Esophagus muscularis mucosa (tissue), 4 donors: ENCODE measurements at places on chromosomes 4 and X.

DNA sequence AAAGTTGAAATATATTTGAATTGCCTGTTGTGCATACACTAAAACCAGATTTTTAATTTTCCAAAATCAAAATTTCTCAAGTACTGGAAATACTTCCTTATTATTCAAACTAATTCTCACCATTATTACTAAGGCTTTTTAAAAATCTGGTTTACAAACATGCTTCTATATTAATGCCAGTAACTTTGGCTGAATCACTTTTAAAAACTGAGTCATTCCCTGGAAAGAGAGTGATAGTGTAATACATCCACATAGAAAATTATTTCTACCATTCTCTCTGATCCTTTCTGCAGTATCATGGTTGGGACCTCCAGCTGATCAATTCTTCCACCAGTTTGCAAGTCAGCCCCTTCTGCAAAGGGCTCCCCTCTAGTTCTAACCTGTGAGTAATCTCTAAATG, 165.3 kb upstream of the FAM241A start:
- no peak for DNase-seq

GRCh38 chr4:153794006-153794405, 5.1 kb upstream of the SFRP2 start:
- no peak for DNase-seq

DNA sequence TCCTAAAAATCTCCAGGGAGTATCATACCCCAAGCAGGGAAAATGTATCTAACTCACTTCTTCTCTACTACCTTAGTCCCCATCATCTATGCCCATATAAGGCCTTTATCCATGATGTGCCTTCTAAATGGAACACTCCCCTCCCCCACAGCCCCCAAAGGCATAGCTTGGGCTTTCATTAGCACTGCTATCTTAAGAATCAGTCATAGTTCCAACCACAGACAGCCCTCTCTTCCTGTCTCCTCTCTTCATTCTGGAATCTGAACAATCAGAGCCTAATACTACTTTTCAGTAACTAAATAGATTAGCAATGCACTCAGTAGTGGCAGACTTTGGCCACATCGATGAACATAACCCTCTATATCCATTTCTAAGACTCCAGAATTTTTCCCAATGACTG, 313.2 kb upstream of the DKK2 start:
- DNase-seq: no peak

DNA sequence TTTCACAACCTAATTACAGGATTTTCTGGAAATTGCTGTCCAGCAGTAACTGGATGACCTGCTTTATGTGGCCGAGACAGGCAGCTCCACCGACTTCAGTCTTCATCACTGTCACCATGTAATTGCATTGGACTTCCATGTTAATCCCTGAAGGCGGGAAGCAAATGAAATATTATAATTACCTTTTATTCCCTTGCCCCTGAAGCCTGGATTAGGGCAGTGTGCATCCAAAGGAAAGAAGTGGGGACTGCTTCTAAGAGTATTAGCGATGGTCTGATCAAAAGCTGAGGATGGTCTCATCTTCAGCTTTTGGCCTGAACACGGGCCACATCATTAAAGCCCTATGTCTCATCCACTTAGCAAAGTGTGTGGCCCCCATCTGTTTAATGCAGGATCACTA, 311.6 kb upstream of the GALNT7 start:
- DNase-seq: peak; percentile 53

GRCh38 chrX:81195712-81196111, 6.0 kb downstream of the HMGN5 start:
- no peak for DNase-seq

DNA sequence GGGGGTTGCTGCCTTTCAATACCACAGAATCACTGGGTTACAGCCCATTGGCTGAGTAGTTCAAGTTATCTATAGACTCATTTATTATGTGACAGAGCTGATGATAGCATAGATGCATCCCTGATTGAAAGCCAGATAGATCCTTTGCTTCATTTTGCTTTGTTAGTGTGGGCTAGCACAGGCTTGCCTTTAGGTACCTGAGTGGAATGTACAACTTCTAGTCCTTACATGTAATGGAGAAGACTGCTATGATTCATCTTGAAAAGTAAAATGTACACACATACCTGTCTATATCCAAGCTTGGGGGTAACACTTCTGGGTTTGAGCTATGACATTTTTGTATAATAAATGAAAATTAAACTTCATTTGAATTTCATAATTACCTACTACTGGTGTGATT, 226.0 kb upstream of the FTHL17 start:
- no peak for DNase-seq

GRCh38 chr4:57102050-57102624, 8.0 kb downstream of the IGFBP7 start:
- DNase-seq: no peak

DNA sequence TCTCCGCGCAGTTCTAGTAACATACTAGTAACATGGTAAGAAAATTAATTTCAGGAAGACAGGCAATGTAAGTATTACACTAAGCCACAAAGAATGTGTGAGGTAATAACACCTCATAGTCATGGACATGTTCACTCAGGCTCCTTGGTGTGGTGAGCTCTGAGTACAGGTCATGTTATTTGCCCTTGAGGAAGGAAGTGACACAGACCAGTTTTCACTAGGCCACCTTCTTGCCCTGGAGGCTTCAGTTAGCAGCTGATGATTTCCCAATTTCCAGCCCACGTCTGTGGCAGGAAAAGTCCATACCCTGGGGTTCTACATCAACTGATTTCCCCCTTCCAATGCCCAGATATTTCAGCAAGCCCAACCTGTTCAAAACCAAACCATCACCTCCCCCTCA, 6.7 kb downstream of the APOO start:
- no peak for DNase-seq

GRCh38 chrX:13990126-13990800, 39.4 kb downstream of the GEMIN8 start:
- no peak for DNase-seq

DNA sequence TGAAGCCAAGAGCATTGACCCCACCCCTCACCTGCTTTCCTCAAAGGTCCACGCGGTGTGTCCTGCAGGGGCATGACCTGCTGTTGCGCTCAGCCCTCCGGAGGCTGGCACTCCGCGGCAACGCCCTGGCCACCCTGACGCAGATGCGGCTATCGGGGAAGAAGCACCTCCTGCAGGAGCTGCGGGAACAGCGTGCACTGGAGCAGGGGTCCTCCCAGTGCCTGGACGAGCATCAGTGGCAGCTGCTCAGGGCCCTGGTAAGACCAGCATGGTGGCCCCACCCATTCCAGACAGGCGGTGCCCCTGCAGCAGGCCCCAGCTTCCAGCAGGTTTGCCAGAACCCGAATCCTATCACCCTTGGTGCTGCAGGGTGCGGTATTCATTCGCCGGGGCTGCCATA, 86.0 kb downstream of the EVC start:
- no peak for DNase-seq

GRCh38 chr4:147309434-147309833, 171.5 kb upstream of the EDNRA start:
- no peak for DNase-seq

DNA sequence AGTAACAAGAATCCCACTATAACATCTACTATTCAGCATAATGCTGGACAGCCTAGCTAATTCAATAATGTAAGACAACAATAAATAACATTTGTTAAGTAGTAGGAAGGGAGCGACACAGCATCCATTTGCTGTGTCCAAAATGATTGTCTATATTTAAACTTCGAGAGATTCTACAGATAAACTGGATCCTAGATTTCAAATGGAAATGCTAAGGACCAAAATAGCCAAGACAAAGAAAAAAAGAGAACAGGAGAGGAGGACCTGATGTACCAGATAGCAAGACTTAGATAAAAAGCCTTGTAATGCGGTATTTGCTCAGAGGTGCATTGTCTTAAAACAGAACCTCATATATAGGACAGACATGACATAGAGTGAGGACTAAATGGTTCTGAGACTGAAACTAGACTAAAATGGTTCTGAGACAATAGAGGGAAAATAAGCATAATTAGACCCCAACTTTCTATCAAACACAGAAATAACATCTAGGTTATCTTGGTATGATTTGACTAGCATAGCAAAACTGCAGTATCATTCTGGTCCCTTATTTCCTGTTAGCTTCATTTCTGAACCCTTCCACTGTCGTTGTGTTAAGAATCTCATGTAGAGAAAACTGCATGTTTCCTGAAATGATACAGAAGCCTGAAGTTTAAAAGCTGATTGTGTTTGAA, 3.8 kb downstream of the HPGDS start:
- no peak for DNase-seq

DNA sequence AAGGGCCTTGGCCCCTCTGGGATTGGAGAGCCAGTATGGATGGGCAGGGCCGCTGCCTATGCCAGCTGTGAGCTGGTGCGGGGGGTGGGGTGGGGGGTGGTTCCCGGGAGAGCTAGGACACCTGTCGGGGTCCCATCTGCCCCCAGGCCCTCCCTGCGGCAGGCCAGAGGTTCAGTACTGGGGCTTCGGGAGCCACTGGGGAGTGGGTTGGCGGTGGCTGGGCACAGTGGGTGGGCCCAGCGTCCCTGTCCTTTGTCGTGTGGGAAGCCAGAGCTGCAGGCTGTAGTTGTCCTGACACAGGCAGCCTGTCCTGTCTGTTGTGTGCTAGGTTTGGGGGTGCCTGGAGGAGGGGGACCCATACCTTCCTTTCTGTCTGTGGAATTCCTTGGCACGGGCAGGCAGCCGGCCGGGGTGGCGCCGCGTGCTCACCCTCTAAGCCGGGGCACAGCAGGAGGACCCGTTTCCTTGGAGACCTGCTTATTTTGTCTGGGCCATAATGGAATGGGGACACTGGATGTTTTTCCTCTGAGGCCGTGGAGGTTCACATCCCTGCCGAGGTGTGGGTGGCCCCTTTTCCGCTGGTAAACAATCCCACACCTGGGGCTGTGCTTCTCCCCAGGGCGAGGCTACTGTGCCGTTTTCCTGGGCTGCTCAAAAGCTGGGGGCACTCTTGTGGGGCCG, 14.8 kb downstream of the DOK7 start:
- no peak for DNase-seq

DNA sequence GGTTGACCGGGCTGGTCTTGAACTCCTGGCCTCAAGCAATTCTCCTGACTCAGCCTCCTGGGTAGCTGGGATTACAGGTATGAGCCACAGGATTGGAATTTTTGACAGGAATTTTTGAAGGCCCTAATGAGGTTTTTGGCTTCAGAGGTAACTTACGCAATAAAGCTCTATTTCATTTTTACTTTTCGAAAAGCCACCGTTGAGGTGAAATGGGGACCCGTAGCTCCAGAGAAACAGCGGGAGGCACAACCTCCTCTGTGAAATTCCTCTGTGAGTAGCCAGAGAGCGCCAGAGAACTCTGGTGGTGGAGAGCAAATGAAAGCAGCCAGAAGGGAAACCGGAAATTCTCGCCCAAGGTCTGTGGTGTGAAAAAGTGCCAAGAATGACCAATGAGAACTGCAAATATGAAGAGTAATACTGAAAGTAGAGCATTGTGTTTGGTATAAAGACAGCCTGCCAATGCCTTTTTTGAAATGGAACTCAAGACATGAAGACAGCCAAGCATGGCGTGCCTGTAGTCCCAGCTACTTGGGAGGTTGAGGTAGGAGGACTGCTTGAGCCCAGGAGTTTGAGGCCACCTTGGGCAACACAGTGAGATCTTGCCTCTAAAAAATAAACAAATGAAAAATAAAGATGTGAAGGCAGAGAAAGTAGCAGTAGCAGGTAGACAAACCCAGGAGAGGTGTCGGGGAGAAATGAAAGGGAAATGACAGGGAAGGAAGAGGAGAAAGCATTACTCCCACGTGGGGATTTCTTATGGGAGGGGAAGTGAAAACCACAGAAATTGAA, 33.0 kb upstream of the TMEM131L start:
- no peak for DNase-seq

- DNase-seq: no peak
Measured at GRCh38 chr4:142901166-142901662, 55.1 kb upstream of the INPP4B start.

DNA sequence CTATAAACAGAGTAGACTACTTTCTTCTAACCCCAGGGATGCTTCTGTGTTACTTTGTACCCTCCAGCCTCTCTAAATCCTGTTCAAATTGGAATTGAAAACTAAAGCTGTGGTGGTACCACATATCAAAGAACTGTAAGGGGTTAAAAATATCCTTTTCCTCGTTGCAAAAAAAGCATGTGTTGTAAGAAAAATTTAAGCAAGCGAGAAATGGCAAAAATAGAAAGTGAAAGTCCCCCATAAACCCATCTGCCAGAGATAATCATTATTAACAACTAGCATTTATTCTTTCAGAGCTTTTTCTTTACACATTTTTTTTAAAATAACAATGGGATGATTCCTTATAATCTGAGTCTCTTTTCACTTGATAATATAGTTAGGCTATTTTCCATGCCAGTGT, 40.6 kb downstream of the TMEM164 start:
- DNase-seq: no peak

- no peak for DNase-seq
Measured at GRCh38 chr4:41504167-41504818, 33.7 kb upstream of the LIMCH1 start.

- DNase-seq: peak; percentile 26
Measured at GRCh38 chr4:98564852-98565251, 93.6 kb downstream of the TSPAN5 start.

GRCh38 chr4:41154010-41154813, 60.1 kb downstream of the APBB2 start:
- DNase-seq: peak; percentile 21

DNA sequence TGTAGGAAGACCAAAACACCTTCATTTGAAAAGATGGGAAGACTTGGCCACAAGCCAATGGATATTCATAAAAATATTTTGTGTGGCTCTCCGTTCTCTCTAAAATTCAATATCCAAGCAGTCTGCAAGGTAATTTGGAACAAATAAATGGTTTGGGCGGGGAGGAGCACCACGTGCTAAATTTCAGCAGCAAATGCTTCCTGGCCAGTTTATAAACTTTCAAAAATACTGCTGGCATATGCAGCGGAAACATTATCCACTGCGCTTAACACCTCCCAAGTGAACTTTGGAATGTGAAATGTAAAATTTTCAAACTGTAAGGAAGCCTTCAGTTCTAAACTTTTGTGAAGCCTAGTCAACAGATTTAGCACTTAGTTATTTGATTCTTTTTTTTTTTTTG, 191.0 kb downstream of the NSUN7 start:
- no peak for DNase-seq

GRCh38 chr4:145533001-145533400, 51.3 kb downstream of the SMAD1 start:
- no peak for DNase-seq

- DNase-seq: no peak
Measured at GRCh38 chrX:120690344-120690743, 60.5 kb upstream of the C1GALT1C1 start.

DNA sequence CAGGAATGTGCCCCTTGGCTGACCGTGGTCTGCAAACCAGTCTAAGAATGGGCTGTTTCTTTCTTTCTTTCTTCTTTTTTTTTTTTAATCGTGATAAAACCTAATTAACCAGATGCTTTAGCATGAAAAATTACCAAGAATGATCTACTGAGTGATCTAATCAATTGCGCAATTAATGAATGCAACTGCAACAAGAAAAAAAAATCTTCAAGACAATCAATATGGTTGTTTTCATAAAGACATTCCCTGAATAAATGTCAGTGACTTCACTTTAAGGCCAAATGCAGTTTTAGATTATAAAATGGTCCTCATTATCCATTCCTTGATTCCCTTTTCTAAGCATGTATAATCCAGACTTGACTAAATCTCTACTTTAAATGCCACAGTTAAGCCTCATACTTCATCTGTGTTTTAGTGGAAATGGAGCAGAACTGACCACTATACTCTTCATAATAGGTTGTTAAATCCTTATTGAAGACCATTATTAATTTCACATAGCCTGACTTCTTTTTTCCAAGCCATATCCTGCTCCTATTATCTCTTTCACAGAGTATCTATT, 51.6 kb upstream of the SETD7 start:
- no peak for DNase-seq

GRCh38 chr4:168598191-168598590, 101.3 kb downstream of the PALLD start:
- DNase-seq: no peak

GRCh38 chr4:137307806-137308205, 224.5 kb downstream of the PCDH18 start:
- no peak for DNase-seq
